NCI-H1436 treated with DMSO at 0.1 percent for 48 hours (cell line): ENCODE measurements at places on chromosomes 12 and 14.
A peak's percentile ranks its signal among the peaks of the same experiment; 100 is the strongest.

DNA sequence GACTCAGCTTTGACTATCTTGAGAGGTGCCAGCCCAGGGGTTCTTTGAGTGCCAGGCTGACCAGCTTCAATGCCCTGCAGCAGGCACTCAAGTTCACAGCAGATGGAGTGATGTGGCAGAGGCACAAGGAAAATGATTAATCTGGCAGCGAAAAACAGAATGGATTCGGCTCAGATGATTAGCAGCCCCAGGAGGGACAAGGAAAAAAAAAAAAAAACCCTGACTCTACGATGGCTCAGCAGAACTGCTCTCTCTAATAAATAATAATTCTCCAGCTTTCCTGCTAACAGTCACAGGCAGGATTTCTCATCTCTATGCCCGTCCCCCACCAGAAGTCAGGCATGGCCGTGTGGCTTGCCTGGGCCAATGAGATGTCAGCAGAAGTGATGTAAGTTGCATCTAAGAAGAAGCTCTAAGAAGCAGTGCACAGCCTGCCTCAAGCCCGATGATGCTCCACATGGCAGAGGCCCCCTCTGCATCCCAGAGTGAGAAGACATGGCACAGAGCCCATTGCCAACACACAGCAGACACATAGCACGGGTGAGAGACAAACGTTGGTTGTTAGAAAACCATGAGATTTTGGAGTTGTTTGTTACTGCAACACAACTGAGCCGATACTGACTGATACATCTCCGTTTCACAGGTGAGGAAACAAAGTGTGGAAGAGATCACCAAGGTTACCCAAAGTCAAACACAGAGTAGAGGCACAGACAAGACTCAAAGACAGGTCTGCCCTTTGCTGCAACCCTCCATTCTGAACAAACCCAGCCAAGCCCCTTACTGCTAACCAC, 111.0 kb downstream of the SCARB1 start:
- DNase-seq, result no peak

DNA sequence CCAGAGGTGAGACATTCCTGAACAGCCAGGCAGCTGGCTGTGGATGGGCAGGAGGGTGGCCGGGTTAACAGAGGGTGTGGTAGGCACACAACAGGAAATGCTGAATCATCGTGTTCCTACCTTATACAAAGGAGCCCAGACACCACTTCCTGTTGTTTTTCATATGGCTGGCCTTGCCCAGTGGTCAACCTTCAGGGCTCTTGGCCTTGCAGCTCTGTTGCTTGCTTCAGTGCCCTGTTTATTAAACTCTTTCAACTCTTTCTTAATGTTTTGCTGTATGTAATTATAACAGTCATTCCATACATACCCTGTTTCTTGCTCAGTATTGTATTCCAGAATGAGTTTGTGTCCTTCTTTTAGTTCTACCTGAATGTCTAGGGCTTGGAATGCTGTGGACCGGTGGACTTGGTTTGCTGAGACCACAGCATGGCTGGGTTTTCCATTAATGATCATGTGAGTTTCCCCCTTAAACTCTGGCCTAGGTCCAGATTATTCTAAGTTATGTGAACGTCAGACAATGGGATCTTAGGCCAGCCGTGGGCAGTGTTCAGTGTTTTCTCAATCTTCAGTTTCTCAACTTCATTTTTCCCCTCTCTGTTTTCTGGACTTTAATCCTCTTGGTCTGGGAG, 11.9 kb downstream of the CFAP54 start:
- DNase-seq, result no peak

- no peak for DNase-seq
Measured at GRCh38 chr12:131683266-131684014, 27.4 kb upstream of the SFSWAP start.

- DNase-seq, result no peak
Measured at GRCh38 chr12:79674629-79675028, 16.1 kb downstream of the PAWR start.

- no peak for DNase-seq
Measured at GRCh38 chr14:37779480-37779879, 184.1 kb downstream of the TTC6 start.

DNA sequence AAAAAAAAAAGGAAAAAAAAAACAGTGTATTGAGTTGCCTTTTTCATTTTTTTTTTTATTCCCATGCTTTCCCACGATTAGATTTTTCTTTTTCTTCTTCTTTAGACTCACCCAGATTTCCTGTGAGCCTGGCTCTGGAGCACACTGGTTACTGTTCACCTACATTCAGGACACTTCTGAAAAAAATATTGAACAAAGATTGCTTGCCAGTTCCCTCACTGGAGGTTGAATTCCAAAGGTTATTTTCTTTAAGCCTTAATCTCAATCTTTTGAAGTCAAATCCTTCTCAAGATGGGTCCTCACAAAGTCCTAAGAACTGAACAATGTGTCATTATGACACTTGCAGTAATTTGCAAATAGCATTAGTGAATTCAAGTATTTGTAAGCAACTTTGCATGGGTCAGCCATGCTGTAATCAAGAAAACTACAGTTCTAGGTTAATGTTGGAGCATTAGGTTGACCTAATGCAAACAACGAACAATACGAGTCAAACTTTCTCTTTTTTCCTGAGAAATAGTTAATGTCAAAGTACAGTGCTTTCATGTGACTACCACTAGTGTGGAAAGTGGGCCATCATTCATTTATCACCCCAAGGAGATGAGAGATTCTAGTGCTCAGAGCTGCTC, 49.2 kb upstream of the DUSP6 start:
- DNase-seq, result no peak

DNA sequence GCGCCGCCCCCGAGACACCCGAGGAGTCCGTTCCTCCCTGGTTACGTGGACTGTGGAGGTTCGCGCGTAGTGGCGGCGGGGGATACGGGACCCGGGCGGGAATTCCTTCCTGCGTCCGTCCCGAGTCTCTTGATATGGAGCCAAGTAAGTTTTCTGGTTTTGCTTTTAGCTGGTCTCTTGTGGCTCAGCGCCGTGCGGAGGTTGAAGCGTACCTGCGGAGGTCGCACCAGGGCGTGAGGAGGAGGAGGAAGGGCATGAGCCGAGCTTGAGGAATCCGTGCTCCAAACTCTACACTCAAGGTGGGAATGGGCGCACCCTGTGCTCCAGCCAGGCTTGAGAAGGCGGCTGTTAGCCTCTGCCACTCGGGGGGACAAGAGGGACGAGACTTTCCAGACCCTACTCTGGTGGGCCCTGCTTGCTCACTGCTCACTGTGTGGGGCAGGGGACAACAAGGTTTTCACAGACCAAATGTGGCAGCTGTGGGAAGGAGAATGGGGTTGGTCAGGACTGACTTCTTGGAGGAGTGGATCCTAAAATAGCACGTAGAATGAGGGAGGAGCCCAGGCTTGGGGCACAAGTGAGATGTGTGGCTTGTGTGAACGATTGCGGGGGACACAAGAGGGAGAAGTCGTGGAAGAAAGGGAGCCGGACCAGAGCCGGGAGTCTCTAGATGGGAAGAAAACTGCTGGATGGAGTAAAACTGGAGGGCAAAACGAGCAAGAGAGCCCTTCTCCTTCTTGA, 577 bp downstream of the ATG101 start:
- DNase-seq, result no peak

- no peak for DNase-seq
Measured at GRCh38 chr12:57237932-57238853, 8.7 kb downstream of the SHMT2 start.

- no peak for DNase-seq
Measured at GRCh38 chr12:20398686-20399085, 30.3 kb downstream of the PDE3A start.

- no peak for DNase-seq
Measured at GRCh38 chr12:24561411-24561871, 387.5 kb downstream of the BCAT1 start.

GRCh38 chr12:52836042-52836466, 1.9 kb upstream of the KRT79 start:
- no peak for DNase-seq

- DNase-seq, result no peak
Measured at GRCh38 chr12:120734210-120734609, 8.6 kb downstream of the ACADS start.

- no peak for DNase-seq
Measured at GRCh38 chr14:56129933-56130332, 11.7 kb downstream of the PELI2 start.

GRCh38 chr12:16347391-16348298, at the start of gene MGST1:
MGST1 (plus strand) TSS chr12:16347645; CDS start chr12:16354253, 6,608 bp downstream.
- DNase-seq, result no peak

- DNase-seq, result no peak
Measured at GRCh38 chr12:132154941-132155770, 10.9 kb downstream of the NOC4L start.

DNA sequence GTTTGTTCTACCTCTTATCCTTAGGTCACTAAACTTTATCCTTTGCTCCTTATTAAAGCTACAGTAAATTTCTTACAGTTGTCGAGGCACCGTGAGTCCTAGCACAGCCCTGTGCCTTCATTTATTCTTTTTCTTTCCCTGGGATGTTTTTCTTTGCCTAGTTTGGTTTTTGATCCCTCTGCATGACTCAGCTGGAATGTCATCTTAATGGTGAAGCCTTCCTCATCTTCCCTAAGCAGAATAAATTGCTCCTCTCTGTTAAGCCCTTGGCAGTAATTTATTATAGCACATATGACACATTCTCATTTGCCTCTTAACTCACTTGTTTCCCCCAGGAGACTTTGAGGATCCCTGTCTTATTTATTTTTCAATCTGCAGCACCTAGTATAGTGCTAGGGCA, 16.6 kb downstream of the ACTR10 start:
- DNase-seq, result no peak

DNA sequence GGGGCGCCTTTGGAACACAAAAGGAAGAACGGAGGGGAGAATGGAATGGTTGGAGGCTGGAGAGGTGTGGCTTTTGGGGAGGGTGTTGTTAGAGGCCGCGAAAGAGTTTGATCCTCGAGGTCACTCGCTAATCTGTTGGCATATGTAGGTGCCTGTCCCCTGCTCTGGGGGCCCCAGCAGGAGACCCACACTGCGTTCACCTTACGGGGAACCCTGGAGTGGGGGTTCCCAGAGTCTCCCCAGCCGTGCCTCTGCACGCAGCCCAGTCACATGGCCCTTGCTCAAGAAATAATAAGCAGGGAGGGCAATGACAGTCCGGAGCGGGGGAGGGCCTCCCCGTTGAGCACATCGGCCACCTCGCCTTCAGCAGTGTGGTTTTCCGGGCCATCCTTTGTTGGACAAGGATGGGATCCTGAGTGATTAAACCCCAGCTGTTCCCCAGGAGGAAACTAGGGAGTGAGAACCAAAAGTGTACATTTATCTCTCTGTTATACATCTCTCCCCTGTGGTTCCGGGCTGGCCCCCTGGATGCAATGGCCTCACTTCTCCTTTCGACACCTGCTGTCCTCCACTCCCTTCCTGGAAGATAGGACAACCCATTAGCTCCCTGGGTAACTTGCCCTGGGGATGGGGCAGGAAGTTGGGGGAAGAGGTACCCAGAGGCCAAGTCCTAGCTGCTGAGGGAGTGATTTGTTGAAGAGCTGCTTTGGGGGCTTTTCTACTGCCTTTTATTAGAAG, 1.3 kb downstream of the PLEKHG3 start:
- no peak for DNase-seq

DNA sequence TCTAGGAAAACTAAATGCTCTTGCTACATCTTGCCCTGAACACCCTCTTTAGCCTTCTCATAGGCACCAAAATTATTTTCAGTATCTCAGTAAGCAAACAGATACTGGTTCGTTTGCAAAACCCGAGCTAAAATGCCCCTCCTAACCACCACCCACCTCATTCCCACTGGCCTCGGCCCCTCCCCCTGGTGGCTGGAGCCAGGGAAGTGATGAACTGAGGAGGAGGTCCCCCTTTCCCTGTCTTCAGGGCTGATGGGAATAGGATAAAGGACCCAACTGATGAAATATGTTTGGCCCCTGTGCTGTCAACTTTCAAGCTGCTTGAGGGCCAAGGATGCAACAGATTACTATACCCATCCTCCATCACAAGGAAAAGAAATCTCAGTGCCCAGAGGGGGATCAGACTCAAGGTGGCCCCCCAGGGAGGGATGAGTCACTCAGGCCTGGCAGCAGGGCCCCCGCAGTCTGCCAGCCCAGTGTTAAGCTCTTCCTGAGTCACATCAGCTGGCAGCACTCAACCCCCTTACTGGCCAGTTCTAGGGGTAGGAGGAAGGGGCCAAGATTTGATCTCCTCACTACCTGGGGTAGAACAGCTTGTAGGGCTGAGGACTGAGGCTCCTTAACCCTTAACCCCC, 1.7 kb downstream of the ANKRD52 start:
- no peak for DNase-seq

- DNase-seq, result no peak
Measured at GRCh38 chr14:89207925-89208328, 209.1 kb downstream of the FOXN3 start.

- DNase-seq, result peak; percentile 63
Measured at GRCh38 chr14:64812412-64812811, 67.3 kb downstream of the SPTB start.

DNA sequence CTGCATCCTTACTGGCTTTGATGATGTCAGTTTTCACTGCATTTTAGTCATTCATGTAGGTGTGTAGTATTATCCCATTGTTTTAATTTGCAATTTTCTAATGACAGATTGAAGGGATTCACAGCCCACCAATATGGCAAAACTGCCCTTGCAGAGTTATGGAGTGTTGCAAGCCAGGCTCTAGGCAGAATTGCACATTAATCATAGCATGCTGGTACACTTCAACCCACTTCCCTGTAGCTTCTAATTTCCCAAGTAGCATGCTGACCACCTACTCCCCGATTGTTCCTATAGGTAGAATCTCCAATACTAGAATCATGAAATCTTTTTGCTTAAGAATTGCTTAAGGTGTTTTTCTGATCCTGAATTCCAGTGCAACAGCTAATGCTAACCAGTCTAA, 5.2 kb upstream of the RNASE6 start:
- DNase-seq, result no peak

DNA sequence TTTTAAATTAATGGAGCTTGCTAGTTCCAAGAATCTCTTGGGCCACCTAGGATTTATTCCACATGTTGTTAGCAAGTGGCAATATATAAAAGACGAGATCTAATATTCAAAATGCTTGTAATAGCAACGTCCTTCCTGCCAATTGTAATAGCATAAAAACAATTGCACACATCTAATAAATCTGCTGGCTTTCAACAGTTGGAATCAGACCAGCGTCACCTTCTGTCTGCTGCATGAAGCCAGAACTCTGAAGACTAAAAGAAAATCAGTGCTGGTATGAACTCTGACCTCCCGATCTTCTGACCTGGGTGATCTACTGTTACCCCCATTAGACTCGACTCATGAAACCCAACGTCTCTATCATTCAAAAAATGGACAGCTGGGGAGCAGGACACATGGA, 100.6 kb downstream of the DIO2 start:
- DNase-seq, result no peak

GRCh38 chr12:92272061-92272964, 126.7 kb upstream of the BTG1 start:
- no peak for DNase-seq
